Activated effector memory CD4-positive, alpha-beta T cell treated with anti-CD3 and anti-CD28 coated beads, Interleukin-2, amount 50 U/mL, for 16 hours (primary cell): ENCODE measurements at places on chromosomes 1 and 21.
A peak's percentile ranks its signal among the peaks of the same experiment; 100 is the strongest.

DNA sequence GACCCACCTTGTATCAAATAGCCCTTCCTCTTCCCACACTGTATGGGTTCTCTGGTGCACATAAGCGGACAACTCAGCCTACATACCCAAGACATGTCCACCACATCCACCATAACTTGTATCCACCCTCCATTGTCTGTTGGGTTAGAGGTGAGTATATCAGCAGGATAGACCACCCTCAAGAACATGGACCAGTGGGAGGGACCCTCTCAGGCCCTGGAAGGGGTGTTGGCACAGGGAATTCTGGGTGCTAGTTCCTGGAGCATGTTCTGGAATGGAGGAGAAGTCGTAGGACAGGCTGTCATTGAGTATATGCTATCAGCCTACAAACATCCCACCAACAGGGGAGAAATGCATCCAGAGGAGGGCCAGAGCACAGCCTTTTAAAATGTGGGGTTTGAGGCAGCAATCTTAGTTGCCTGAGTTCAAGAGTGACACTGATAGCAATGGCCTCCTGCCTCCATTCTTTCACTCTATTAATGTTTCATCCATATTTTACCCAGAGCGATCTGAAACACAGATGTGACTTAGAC lies 7.5 kb downstream of the CD55 start:
- no peak for DNase-seq

GRCh38 chr21:46555225-46555617 lies 49.7 kb downstream of the S100B start:
- DNase-seq: peak; percentile 59

DNA sequence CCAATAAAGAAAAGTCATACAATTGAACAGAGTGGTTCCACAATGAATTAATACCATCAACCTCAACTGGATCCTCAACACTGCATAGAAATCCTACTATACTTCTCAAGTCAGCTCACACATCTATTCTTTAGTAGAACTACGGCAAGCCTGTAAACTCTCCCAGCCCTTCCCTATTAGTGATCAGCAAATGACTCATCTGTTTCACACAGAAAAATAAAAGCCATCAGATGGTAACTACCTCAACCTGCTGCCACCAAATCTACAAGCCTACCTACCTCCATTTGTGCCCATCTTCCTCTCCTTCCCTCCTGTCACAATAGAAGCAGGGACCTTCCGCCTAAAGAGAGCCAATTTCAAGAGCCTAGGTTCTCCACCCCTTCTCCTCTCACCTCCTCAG lies 63.6 kb downstream of the DMAP1 start:
- no peak for DNase-seq

DNA sequence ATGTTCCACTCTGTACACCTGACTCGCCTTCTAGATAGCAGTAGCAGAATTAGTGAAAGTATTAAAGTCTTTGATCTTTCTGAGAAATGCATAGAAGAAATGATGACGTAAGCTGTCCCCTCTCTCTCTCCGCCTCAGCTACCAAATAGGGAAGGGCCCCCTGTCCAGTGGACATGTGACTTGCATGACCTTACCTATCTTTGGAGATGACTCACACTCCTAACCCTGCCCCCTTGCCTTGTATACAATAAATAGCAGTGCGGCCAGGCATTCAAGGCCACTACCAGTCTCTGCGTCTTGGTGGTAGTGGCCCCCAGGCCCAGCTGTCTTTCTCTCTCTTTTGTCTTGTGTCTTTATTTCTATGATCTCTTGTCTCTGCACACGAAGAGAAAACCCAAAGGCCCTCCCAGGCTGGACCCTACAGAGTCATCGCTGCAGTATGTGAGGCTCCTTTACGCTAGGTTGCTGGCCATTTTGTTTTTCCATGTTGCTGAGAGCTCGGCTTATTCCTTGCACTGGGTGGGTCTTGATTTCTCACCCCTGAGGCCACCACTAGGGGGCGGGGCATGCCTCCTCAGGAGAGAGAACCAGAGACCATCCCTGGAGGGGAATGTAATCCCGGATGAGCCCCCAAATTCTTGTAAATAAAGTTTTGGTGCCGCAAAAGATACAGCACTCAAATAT lies 16.0 kb upstream of the ZBTB8B start:
- no peak for DNase-seq

- DNase-seq: no peak
Observed at GRCh38 chr1:101474039-101474665, 237.3 kb downstream of the S1PR1 start.

DNA sequence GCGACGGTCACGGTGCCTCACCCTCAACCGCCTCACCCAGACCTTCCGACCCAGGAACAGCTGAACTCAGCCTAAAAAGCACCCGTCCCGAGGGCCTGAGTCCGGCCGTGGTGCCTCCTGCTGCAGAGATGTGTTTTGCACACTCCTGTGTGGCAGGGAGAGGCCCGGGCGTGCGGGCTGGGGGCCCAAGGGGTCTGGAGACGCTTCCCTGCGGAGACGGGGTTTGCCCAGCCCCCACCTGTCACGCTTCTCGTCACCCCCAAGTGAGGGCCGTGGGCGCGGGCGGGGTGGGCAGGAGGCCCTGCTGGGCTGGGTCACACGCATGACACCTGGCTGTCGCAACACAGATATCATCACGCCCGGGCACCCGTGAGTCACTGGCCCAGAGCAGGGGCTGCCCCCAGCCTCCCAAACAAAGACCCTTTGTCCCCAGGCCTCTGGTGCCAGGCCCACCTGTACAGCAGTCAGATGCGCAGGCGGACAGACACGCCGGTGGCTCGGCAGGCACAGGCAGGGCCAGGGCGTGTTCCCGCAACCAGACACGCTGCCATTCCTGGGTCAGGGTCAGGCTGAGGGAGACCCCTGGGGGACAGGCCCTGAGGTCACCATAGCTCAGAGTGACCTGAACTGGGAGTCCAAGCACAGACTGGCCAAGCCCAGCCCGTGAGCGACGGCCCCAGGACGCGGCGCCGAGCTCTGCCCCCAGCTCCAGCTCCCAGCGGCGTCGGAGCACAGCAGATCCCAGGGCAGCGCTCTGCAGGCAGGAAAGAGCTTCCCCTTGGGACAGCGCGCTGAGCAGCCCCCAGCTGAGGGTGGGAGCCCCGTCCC lies 6.1 kb downstream of the B3GALT6 start:
- no peak for DNase-seq
